ENCODE measurements at places on chromosomes 6 and 20.

DNA sequence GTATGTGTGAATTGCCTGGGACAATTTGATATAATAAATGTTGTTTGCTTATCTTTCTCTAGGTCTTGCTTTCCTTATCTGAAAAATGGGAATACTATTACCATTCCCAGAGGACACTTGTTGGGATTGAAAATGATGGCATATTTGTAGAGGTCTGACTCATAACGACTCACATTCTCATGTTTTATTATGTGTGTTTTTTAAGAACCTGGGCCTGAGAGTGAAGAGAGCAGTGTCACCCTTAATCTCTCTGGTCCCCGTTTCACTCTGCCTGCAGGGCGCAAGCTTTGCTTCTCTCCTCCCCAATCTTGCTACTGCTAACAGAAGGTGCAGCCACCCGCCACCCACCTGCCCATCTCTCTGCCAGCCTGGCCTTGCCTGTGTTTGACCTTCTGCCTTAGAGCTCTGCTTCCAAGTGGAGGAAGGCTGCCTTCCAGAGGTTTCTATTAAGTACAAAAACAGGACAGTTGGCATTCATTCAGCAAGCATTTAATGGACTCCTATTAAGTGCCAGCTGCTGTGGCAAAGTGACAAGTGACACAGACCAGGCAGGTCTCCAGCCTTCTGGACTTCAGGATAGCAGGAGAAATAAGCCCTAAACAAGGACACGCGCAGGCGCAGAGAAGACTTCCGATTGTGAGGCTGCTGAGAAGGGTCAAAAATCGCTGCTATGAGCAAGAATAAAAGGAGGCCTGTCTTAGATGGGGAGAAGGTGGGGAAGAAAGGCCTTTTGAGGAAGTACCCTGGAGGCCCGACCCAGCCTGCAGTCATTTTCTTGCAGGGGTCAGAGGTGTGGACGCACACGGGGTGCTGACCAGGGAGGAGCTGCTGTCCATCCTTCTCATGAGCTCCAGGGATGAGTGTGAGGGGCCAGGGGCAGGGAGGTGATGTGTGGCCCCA is 112.5 kb downstream of the JPH2 start:
- no peak overlapping the region for H3K4me3 ChIP-seq
- no peaks in the 10 kb centered on the region for H3K27me3 ChIP-seq
- H3K27ac ChIP-seq = no peak overlapping the region
- peak; percentile 23 for DNase-seq
- H3K4me1 ChIP-seq = no peaks in the 10 kb centered on the region

DNA sequence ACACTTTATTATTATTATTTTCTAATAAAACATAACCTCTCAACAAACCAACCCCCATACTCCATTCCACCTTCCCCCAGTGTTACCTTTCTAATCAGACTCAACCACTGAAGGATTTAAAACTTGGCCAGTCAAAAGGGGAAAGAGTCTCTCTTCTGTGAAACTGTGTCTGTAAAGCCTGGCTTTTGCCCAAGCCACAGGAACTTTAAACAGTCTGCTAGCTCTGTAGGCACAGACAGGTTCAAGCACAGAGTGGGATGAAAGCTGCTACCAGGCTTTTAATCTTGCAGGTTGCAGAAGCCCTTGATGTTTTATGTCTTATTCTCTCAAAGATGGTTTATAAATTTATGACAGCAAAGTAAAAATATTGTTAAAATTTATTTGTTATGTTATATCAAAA is 585.7 kb downstream of the TENT5A start:
- H3K27ac ChIP-seq = no peak overlapping the region
- DNase-seq = peak; percentile 17
- H3K36me3 ChIP-seq = no peaks in the 10 kb centered on the region
- no peak overlapping the region for H3K4me3 ChIP-seq
- peaks cover 13% of the 10 kb centered on the region for H3K4me1 ChIP-seq

DNA sequence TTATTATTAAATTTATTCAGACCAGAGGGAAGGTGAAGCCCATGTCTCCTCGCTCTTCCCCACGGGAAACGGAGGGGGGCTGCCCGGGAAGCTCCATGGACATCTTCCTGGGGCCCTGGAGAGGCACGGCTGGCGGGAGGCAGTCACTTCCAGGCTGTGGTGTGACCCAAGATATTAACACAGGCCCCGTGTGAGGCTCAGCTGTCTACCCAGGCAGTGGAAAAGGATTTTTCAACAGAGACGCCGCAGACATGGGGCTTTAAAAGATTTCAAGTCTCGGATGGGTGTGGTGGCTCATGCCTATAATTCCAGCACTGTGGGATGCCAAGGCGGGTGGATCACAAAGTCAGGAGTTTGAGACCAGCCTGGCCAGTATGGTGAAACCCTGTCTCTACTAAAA is 117.9 kb downstream of the ERMARD start:
- no peak overlapping the region for H3K4me3 ChIP-seq
- no peak overlapping the region for H3K27ac ChIP-seq
- no peaks in the 10 kb centered on the region for H3K36me3 ChIP-seq
- peaks cover 22% of the 10 kb centered on the region for H3K27me3 ChIP-seq
- H3K4me1 ChIP-seq = no peaks in the 10 kb centered on the region

DNA sequence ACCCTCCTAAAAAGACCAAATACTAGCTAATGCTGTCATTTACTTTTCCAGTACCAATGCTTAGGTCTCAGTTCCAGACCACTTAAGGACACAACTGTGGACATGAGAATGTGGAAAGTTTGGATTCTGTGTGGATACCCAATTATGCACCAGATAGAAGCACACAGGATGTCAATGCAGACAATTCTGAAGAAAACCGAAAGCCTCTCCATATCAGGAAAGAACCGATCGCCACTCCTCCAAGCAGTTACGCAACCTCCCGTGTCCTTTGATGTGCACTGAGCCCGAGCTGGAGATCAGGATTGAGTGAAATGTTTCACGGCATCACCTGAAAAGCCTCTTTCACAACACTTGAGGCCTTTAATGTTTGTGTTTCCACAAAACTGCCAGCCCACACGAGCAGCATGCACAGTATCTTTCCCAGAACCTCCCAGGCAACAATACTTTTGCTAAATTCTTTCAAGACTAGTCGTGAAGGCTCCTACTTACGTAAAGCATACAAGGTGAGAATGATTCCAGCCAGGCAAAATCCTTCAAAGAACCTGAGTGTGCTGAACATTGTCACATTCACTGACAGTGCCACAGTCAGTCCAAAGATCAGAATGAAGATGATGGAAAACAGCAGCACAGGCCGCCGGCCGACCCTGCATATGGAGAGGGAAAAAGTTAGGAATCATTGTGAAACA is 47.0 kb downstream of the SLC22A23 start:
- no peak overlapping the region for H3K27ac ChIP-seq
- peaks cover 19% of the 10 kb centered on the region for H3K4me1 ChIP-seq
- H3K36me3 ChIP-seq = peaks cover 26% of the 10 kb centered on the region
- H3K27me3 ChIP-seq = no peaks in the 10 kb centered on the region

GRCh38 chr20:63767886-63768285 is 28.3 kb downstream of the SLC2A4RG start:
- H3K36me3 ChIP-seq = no peaks in the 10 kb centered on the region
- H3K27ac ChIP-seq = no peak overlapping the region
- DNase-seq = no peak
- H3K4me3 ChIP-seq = no peak overlapping the region
- H3K27me3 ChIP-seq = no peaks in the 10 kb centered on the region

DNA sequence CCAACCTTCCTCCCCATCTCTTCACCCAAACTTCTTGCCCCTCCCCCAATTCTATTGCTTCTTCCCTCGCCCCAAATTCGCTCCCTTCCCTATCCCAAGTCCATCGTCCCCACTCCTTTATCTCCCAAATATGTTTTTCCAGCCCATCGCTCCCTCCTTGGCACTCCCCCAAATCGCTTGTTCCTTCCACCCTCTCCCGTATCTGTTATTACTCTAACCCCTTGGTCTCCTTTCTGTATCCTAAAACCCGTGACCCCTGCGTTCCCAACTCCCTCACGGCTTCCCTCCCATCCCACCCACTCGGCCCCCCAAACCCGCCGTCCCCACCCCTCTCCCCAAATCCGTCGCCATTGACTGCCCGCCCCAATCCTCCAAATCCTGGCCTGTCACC is 584 bp downstream of the MTCH1 start:
- DNase-seq = no peak
- no peaks in the 10 kb centered on the region for H3K36me3 ChIP-seq
- H3K27ac ChIP-seq = no peak overlapping the region
- no peak overlapping the region for H3K4me3 ChIP-seq
- no peaks in the 10 kb centered on the region for H3K27me3 ChIP-seq
- H3K4me1 ChIP-seq = peaks cover 17% of the 10 kb centered on the region

DNA sequence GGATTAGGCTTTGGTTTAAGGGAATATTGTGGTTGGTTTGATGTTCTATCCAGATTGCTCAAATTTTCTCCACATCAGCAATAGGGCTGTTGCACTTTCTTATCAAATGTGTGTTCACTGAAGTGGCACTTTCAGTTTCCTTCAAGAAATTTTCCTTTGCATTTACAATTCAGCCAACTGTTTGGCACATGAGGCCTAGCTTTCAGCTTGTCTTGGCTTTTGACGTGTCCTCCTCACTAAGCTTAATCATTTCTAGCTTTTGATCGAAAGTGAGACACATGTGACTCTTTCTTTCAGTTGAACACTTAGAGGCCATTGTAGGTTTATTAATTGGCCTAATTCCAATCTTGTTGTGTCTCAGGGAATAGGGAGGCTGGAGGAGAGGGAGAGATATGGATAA is 104.8 kb downstream of the FLRT3 start:
- no peak overlapping the region for H3K27ac ChIP-seq
- no peaks in the 10 kb centered on the region for H3K36me3 ChIP-seq
- H3K4me3 ChIP-seq = no peak overlapping the region
- H3K27me3 ChIP-seq = no peaks in the 10 kb centered on the region

DNA sequence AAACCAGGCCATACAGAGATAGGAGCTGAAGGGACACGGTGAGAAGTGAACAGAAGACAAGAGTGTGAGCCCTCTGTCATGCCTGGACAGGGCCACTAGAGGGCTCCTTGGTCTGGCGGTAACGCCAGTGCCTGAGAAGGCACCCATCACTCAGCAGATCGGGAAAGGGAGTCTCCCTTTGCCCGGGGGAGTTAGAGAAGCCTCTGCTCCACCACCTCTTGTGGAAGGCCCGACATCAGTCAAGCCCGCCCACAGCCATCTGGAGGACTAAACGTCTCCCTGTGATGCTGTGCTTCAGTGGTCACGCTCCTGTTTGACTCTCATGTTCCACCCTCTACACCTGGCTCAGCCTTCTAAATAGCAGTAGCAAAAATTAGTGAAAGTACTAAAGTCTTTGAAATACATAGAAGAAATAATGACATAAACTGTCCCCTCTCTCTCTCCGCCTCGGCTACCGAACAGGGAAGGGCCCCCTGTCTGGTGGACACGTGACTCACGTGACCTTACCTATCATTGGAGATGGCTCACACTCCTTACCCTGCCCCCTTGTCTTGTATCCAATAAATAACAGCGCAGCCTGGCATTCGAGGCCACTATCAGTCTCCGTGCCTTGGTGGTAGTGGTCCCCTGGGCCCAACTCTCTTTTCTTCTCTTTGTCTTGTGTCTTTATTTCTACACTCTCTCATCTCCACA is 66.7 kb downstream of the RPP21 start:
- H3K36me3 ChIP-seq = peaks cover 7% of the 10 kb centered on the region
- H3K4me1 ChIP-seq = no peaks in the 10 kb centered on the region
- no peak overlapping the region for H3K27ac ChIP-seq
- no peak overlapping the region for H3K4me3 ChIP-seq
- DNase-seq = peak; percentile 60

- DNase-seq = no peak
- peaks cover 24% of the 10 kb centered on the region for H3K4me1 ChIP-seq
- H3K27me3 ChIP-seq = peaks cover 11% of the 10 kb centered on the region
- H3K36me3 ChIP-seq = no peaks in the 10 kb centered on the region
Measured at GRCh38 chr6:108114841-108115597, 40.5 kb upstream of the OSTM1 start.

GRCh38 chr6:15475261-15475660 is 187.6 kb downstream of the DTNBP1 start:
- H3K27ac ChIP-seq = no peak overlapping the region
- DNase-seq = no peak
- H3K36me3 ChIP-seq = peaks cover 31% of the 10 kb centered on the region
- H3K4me3 ChIP-seq = no peak overlapping the region
- H3K27me3 ChIP-seq = no peaks in the 10 kb centered on the region

DNA sequence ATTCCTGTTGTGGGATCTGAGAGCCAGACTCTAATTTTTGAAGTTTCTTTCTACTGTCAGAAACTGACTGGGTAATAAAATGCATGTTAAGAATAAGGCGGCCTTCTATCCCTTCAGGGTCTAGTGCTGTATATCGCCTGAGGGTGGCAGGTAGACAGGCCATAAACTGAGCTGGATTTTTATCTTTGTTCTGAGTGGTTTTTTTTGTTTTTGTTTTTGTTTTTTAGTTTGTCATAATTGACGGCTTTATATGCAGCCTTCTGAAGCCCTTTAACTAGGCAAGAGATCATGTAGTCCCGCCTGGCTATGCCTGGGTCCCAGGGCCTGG is 747.7 kb upstream of the ADGRB3 start:
- H3K4me1 ChIP-seq = no peaks in the 10 kb centered on the region
- H3K27me3 ChIP-seq = no peaks in the 10 kb centered on the region
- no peak overlapping the region for H3K4me3 ChIP-seq
- H3K36me3 ChIP-seq = no peaks in the 10 kb centered on the region

DNA sequence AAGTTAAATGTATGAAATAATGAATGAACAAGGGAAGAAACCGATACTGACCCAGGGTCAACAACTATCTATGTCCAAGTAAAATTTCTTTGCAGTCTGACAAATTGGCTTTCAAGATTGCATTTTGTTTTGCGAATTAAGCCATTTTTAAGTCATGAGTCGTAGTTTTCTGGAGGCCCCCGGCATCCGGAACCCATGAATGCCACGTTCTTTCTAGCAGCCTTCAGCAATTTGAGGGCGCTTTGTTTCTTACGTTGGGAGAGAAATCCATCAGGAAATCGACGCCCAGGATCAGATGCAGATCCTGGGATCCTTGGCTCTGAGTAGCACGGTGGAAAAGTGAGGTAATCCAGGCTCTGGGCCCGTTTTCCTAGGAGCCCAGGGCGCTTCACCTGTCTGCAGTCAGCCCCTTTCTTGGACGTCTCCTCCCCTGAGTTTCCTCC is 309 bp upstream of the ABRACL start:
- H3K36me3 ChIP-seq = peaks cover 4% of the 10 kb centered on the region
- H3K27ac ChIP-seq = peak overlapping the region; percentile 52

GRCh38 chr6:98946879-98947410 is 801 bp downstream of the FBXL4 start:
- no peaks in the 10 kb centered on the region for H3K27me3 ChIP-seq
- H3K36me3 ChIP-seq = peaks cover 5% of the 10 kb centered on the region
- DNase-seq = peak; percentile 67
- H3K4me1 ChIP-seq = peaks cover 21% of the 10 kb centered on the region
- H3K27ac ChIP-seq = peak overlapping the region; percentile 95
- H3K4me3 ChIP-seq = peak overlapping the region; percentile 88

- peaks cover 14% of the 10 kb centered on the region for H3K4me1 ChIP-seq
- no peak overlapping the region for H3K4me3 ChIP-seq
- H3K27me3 ChIP-seq = no peaks in the 10 kb centered on the region
Measured at GRCh38 chr6:7241709-7242645, 71.0 kb downstream of the SSR1 start.

GRCh38 chr20:41259309-41259708 is 58.2 kb downstream of the ZHX3 start:
- no peak for DNase-seq
- no peak overlapping the region for H3K4me3 ChIP-seq
- H3K4me1 ChIP-seq = no peaks in the 10 kb centered on the region
- H3K27me3 ChIP-seq = no peaks in the 10 kb centered on the region

GRCh38 chr20:1435337-1435699 is 31.3 kb downstream of the NSFL1C start:
- peaks cover 10% of the 10 kb centered on the region for H3K4me1 ChIP-seq
- H3K27me3 ChIP-seq = no peaks in the 10 kb centered on the region
- H3K36me3 ChIP-seq = no peaks in the 10 kb centered on the region
- no peak for DNase-seq
- no peak overlapping the region for H3K27ac ChIP-seq

- no peak overlapping the region for H3K4me3 ChIP-seq
- peak; percentile 80 for DNase-seq
- H3K27me3 ChIP-seq = no peaks in the 10 kb centered on the region
- H3K27ac ChIP-seq = no peak overlapping the region
- H3K36me3 ChIP-seq = no peaks in the 10 kb centered on the region
Measured at GRCh38 chr6:3838992-3839867, 9.9 kb upstream of the FAM50B start.
